ENCODE measurements at places on chromosomes 6 and 20.

GRCh38 chr6:56356426-56356825 is 109.0 kb upstream of the COL21A1 start:
- DNase-seq, result no peak

DNA sequence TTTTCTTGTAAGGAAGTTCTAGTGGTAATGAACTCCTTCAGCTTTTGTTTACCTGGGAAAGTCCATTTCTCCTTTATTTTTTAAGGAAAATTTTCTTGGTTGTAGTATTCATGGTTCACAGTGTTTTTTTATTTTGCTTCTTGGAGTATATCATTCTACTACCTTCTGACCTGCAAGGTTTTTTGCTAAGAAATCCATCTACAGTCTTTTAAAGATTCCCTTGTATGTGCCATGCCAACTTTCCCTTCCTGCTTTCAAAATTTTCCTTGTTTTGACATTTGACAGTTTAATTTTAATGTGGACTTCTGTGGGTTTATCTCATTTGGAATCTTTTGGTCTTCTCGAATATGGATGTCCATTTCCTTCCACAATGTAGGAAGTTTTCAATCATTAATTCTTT is 855.6 kb downstream of the TBC1D32 start:
- no peak for DNase-seq

GRCh38 chr6:75275067-75275466 is 9.5 kb downstream of the TMEM30A start:
- DNase-seq, result no peak

DNA sequence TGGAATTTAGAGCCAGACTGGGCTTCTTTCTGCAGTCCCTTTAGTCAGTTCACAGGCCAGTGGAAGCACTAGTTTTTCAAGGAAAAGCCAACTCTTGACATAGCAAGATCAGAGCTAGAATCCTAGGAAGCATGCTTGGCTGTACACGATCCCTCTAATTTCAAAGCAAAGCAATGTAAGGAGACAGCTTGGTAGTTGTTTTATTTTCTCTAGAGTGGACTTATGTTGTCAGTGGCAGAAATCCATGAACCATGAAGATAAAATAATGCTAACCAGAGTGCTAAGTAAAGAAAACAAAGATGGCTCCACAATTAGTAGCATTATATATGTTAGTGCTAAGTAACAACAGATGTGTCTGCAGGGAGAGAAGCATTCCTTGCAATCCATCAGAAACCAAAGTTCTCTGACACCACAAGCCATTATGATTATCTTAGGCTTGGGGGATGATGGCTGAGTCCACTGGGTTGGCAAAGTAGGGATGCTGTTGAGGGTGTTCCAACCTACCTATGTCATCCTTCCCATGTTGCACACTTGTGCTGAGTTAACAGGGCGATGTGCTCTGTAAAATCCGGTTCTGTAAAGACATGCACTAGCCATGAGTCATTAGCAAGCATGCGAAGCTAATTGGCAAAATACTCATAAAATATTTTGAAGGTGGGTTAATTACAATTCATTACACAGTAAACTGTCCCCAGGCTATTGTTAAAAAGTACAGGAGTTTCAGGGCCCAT is 115.2 kb downstream of the BMP2 start:
- no peak for DNase-seq

- DNase-seq, result peak; percentile 35
Observed at GRCh38 chr20:8156235-8157079, 24.4 kb downstream of the PLCB1 start.

DNA sequence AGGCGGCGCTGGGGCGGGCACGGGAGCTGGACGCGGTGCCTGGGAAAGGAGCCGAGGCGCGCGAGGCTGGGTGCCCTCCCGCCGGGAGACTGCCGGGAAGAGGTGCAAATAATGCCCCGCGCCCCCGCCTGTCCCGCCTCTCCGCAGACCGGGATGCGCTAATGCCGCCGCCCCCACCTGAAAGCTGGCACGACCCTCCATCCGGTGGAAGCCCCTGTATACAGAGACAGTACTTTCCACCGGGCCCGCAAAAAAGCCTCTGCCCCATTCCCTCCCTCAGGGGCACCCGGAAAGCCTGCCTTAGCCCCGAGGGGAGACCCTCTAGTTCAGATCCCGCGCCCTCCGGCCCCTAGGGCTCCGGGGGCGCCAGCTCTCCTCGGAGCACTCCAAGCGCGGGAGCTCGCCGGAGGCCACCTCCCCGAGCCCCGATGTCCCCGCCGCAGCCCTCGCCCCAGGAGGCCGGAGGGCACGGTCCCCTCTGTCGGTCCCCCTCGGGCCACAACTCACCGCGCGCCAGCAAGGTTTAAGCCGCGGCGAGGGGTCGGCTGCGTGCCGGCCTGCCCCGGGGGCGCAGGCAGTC is 1.2 kb downstream of the GRM4 start:
- DNase-seq, result no peak

All from CD4-positive, alpha-beta T cell treated with Interleukin-21 for 1 hour (primary cell).